ENCODE measurements at places on chromosomes 16 and 17. TPM values are rescaled to one million over a fixed set of nuclear protein-coding genes. Genes with fewer than 3 reads are reported as not detected.

DNA sequence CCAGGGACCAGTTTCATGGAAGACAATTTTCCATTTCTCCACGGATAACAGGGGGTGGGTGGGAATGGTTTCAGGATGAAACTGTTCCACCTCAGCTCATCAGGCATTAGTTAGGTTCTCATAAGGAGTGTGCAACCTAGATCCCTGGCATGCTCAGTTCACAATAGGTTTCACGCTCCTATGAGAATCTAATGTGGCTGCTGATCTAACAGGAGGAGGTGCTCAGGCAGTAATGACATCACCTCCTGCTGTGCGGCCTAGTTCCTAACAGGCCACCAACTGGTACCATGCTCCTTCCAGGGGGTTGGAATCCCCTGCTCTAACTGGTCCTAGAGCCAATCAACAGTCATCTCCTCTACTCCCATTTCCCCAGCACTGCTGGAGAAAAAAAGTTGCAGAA lies 19.9 kb downstream of the TEX14 start:
- no peak for DNase-seq

Gene PKMYT1
- 1.2 TPM for total RNA-seq

Gene RHBDL1
- 2.0 TPM for total RNA-seq

GRCh38 chr17:26818736-26819135 lies 475.2 kb upstream of the WSB1 start:
- DNase-seq: no peak
